ENCODE measurements at places on chromosomes 2 and 18.

- peak; percentile 70 for DNase-seq
Measured at GRCh38 chr2:26612522-26613240, 28.5 kb downstream of the CIB4 start.

DNA sequence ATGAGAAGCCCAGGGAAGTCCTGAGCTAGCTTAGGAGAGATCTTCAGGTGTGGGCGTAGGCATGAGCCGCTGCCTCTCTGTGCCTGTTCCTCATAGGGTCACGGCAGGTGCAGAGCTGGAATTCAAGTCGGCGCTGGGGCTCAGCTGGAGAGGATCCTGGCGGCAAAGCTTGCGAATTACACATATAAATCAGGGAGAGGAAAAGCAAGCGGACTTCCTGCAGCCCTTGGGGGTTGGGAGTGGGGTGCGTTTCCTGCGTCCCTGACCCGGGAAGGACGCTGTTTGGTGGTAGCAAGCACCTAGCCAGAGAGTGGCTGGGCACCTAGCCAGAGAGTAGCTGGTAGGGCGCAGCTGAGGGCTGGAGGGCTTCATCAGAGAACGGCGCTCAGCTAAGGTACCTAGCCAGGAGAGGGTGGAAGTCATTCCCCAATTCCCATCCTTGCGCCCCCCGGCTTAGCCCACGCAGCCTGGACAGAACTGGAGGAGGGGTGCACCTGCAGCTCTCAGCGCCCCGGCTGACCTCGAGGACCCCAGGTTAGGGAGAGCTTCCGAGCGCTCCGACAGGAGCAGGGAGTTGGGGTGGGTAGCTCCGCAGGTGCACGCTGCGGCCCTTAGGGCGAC is 459 bp upstream of the EFR3B start:
- DNase-seq, result peak; percentile 53

- DNase-seq, result no peak
Measured at GRCh38 chr2:16216558-16216945, 276.2 kb downstream of the MYCN start.

GRCh38 chr2:136025057-136025973 is 39.9 kb upstream of the DARS1 start:
- peak; percentile 91 for DNase-seq

GRCh38 chr2:80035749-80036285 is 268.7 kb downstream of the LRRTM1 start:
- DNase-seq, result no peak

DNA sequence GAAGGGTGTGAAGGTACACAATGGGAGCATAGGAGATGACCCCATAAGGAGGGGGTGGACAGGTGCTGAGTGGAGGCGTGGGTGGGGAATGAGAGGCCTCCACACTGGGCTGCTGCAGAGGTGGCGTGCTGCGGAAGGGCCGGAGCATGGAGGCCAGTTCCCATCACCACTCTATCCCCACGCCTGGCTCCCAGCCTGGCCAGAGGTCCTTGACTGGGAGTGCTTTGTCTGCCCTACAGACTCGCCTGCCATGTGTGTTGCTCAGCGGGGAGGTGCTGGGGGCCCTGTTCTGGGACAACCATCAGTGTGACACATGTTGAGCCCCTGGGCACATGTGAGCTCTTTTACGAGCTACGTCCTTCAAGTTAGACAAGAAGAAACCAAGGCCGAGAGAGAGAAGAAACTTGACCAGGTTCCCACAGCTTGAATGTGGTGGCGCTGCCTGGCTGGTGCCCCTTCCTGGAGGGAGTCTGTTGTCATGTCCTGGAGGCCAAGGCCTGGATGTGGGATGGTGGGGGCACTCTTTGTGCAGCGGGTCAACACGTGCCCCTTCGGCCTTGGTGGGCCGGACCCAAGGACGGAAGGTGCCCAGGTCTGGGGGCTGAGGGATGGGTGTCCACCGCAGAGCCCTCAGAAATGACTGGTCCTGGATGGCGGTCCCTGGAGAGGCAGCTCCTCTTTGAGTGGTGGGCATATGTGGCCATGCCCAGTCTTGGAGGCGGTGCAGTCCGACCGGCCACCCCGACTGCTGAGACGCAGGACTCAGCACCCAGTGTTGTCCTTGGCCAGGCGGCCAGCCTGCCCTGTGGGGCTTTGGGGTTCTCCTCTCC is 1.2 kb upstream of the INPP5D start:
- no peak for DNase-seq

- DNase-seq, result no peak
Measured at GRCh38 chr2:152022090-152022489, 76.8 kb downstream of the CACNB4 start.

GRCh38 chr18:64929036-64929435 is 780.1 kb upstream of the LINC00305 start:
- no peak for DNase-seq

DNA sequence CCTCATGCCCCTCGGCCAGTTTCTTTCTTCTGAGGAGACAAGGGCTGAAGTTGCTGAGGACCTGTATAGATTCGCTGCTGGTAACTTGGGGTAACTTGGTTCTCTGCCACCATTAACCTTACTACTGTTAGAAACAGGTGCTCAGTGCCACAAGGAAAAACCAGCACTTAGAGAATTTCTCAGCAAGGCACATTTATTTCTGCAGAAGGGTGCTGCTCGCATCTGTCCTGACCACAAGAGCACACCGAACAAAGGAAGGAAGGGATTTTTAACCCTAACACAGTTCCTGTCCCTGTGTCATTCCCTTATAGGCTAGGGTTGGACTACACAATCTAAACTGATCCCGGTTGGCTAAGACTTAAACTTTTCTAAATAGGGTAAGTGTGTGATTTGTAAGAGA is 154.1 kb downstream of the SOCS6 start:
- no peak for DNase-seq

DNA sequence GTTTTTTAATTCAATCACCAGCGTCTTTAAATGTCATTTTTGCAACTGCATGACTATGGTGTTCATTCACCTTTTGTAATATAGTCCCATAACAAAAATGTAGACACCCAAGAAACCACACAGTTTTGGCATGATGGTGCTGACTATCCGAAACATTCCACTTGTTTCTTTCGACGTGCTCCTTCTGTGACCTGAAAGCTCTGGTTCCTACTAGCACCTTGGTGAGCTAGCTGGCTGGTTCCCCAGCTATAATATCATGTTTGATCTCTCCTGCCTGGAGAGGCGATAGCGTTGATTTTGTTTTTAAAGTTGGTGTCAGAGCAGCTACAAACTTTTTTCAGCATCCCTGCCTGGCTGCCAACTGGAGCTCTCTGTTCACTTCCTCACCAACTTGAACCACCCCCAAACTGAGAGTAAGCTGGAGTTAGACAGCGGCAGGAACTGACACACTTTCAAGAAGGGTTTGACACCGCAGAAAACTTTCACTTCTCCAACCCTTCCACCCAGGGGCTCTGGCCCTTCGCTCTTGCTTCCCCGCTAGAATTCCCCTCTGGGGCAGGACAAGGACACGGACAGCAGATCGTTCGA is 1.1 kb downstream of the ATAD2B start:
- DNase-seq, result peak; percentile 48

DNA sequence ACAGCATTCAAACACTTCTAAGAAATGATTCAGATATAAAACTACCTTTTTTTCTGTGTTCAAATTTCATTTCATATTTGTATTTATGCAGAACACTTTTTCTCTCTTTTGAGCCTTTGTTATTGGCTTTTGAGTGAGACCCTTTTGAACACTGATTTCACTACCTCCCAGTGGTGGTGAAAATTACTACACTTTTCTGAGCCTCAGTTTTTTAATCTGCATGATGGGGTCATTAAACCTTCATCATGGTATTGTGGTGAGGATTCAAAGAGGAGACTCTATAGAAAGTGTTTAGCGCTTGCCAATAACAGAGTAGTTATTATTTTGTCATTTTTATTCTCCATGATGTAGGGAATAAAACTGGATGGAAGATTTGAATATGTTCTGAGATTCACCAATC is 169.8 kb downstream of the THSD7B start:
- no peak for DNase-seq

- DNase-seq, result no peak
Measured at GRCh38 chr2:15919716-15920434, 20.5 kb upstream of the MYCN start.

DNA sequence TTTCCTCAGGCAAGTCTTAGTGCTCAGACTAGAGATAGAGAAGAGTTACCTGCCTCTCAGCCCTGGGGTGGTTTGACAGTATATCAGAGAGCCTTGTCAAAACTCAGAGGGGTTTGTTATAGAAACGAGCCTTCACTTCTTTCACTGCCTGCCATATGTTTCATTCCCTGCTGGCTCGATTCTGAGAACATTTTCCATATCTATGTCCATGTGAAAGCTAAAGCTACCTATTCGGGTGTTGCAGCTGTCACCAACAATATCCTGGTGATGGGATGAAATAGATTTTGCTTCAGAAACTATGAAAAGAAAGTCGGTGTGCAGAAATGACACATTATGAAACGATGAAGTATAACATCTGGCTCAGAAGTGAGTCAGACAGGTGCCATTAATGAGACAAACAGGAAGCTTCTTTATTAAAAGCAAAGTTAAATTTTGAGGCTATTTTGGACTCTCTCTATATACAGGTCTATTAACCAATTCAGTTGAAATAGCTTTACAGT is 56.1 kb upstream of the TANK start:
- DNase-seq, result no peak

DNA sequence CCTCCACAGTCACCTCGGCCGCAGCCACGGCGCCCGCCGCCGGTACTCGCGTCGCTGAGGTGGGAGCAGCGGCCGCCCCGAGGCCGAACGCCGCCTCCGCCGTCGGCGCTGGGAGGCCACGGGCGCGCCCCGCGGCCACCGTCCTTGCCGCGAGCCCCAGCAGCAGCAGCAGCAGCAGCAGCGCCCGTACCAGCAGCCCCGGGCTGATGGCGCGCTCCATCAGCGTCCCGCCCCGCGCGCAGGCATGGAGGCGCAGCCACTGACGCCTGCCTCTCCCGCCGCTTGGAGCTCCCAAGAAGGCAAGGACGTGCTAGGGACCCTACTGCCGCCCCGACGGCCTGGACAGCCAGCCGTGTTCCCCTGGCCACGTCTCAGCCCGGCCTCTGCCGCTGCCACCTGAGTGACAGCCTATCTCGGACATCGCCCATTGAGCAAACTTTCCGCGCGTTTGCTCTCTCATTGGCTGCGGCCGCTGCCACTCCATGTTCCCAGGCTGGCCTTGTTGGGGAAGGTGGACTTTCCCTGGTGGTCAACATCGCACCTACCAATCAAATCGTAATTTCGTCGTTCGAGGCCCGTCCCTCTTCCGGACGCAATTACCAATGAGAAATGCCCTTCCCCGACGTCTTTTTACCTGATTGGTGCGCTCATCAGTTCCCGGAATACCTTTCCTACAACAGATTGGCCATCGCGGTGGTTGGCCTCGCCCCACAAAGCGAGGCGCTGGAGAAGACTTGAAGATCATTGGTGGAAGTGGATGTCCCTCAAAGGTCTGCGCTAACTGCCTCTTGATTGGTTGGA is at the start of gene EIF2AK3:
Gene EIF2AK3, minus strand, starts transcription at position 410 of the 801 bp plus-strand sequence. Its CDS starts 190 bp downstream, at position 220.
- DNase-seq, result peak; percentile 83

GRCh38 chr2:199602271-199602895 is 144.6 kb upstream of the SATB2 start:
- no peak for DNase-seq

DNA sequence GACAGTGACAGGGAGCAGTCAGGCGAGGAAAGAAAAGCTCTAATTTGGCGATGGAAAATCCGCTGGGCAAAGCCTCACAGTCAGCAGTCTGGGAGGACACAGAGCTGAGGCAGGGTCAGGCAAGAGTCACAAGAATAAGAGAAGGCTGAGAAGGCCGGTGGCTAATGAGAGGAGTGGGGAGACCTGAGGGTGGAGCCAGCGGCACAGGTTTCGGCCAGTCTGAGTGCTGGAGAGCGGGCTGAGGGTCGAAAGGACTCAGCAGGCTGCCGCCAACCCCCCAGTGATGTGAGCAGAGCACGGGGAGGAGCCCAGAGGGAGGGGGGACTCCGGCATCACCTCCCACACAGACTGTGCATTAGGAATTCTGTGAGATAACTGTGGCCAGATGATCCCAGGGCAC is 500.6 kb upstream of the MYT1L start:
- DNase-seq, result no peak

- DNase-seq, result no peak
Measured at GRCh38 chr2:152387041-152387440, 52.1 kb downstream of the FMNL2 start.

- DNase-seq, result no peak
Measured at GRCh38 chr2:150530168-150530567, 42.7 kb upstream of the RND3 start.

- no peak for DNase-seq
Measured at GRCh38 chr2:139963863-139964355, 1183.7 kb upstream of the NXPH2 start.

- DNase-seq, result no peak
Measured at GRCh38 chr2:237434866-237435311, 20.9 kb upstream of the COL6A3 start.

GRCh38 chr2:201203916-201204654 is 21.1 kb downstream of the CASP10 start:
- DNase-seq, result no peak

DNA sequence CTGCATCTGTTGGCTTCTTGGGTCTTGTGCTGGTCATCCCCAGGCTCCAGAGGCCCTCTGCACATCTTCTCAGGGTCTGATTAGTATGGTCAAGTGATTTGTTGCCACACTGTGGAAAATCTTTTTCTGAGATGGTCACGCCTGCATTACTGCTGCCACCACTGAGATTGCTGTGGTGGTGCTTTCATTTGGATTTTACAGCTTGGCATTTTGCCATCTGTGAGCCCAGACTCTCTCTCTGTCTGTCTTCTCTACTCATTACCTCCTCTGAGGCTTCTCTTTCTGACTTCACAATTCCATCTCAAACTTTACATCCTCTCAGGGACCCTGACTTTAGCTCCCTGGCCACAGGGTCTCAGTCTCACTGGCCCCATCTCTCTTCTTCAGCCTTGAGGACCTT is 154.6 kb downstream of the LRRTM1 start:
- no peak for DNase-seq

DNA sequence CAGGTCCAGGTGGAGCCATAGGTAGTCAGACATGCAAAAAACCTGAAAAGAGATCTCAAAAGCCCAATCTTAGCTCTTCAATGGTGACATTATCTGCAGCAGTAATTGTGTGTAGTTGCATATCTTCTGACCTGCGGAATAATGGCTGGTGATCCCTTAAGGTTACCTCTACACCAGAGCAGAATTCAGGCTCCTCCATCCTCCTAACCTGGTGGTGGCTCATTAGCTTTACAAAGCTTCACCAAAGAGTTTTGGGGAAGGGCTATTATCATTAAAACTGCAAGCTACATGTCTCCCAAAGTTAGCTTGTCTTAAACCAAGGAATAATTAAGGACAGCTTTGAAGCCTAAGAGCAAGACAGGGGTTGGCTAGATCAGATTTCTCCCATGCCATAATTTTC is 42.6 kb upstream of the CHST9 start:
- no peak for DNase-seq

- DNase-seq, result no peak
Measured at GRCh38 chr2:168466190-168466737, 10.2 kb downstream of the CERS6 start.

DNA sequence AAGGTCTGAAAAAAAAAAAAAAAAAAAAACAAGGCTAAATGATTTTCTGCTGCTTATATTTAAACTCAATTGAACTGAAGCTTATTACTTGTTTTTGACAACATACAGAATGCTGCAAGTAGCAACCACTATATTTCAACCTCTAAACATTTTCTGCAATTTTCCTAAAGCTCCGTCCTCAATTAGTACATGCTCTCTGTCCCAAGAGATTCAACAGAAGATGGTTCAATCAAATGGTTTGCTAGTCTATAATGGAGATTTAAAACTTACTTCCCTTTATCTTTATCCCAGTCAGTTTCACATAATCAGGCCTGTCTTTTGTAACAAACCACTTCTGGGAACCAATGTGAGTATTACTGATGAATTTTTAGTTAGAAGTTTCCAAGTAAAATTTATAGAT is 485.1 kb upstream of the CDH7 start:
- DNase-seq, result no peak

GRCh38 chr2:176582990-176583481 is 313.8 kb downstream of the MTX2 start:
- DNase-seq, result no peak
